Hematopoietic multipotent progenitor cell treated with erythropoietin and hydrocortisone succinate and interleukin-3 and kit ligand, for 6 days (in vitro differentiated cells): ENCODE measurements at places on chromosomes 11 and 22.

DNA sequence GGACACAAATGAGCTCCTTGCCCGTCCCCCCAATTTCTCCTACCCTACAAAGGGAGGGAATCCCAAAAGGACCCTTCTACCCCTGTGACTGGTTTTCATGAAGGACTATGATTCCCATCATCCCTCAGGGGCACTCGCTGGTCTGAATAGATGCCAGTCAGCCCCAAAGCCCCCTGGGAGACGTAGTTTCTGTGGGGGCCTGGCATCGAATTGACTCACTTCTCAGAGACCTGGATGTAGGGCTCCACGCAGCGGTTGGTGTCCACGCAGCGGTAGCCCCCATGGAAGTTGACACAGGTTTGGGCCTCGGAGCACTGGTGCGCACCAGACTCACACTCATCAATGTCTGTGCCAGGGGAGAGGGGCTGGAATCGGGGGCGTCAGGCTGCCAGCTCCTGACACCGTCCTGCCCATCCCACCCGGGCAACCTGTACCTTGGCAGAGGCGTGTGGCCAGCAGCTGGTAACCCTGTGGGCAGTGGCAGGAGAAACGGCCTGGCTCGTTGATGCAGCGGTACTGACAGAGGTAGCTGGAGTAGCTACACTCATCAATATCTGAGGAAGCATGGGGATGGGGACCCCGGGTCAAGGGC lies 4.4 kb downstream of the EFEMP2 start:
- DNase-seq = peak; percentile 60

GRCh38 chr22:50665212-50665611 lies 7.4 kb upstream of the SHANK3 start:
- no peak for DNase-seq

DNA sequence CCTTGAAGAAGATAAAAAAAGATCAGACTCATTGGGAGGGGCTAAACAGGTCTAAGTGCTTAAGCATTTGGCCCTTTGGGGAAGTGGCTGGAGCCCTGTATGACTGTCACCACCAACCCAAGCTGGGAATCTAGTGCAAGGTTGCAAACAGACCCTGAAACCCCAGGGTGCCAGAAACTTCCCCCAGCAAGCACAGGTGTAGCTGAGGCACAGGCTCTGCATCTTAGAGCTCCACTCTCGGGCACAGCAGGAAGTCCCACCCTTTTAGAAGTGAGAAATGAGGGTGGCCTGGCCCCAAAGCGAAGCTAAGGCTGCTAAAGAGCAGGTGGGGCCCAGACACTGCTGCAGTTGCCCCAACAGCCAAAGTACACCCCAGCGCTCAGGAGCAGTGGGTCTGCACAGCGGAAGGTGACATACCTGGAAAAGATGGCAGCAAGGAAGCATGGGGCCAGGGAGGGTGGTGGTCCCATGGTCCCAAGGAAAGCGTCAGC lies 5.8 kb upstream of the KDM2A start:
- peak; percentile 34 for DNase-seq

- DNase-seq = no peak
These were observed 48.6 kb downstream of the ZNRF3 start for GRCh38 chr22:28931844-28932567.

- no peak for DNase-seq
These were observed 324.6 kb upstream of the MTNR1B start for GRCh38 chr11:92644595-92645445.

- DNase-seq = peak; percentile 26
These were observed 113.8 kb downstream of the NECTIN1 start for GRCh38 chr11:119615003-119615881.

- DNase-seq = peak; percentile 73
These were observed 3.9 kb upstream of the MYH9 start for GRCh38 chr22:36391638-36392037.

- DNase-seq = no peak
These were observed 1.6 kb downstream of the HRAS start for GRCh38 chr11:533586-534395.

DNA sequence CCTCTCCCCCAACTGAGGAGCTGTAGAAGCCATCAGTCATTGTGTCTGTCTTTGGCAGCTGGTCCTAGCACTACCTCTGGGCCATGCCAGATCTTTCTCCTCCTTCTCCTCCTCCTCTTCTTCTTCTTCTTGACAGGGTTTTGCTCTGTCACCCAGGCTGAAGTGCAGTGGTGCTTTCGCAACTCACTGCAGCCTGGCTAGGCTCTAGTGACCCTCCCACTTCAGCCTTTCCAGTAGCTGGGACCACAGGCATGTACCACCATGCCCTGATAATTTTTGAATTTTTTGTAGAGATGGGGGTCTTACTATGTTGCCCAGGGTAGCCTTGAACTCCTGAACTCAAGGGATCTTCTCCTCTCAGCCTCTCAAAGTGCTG lies 50.1 kb upstream of the SHANK2 start:
- DNase-seq = no peak

- DNase-seq = no peak
These were observed 1337.2 kb downstream of the TBC1D22A start for GRCh38 chr22:48099671-48100070.

GRCh38 chr11:13003736-13004493 lies 5.2 kb upstream of the RASSF10 start:
- no peak for DNase-seq

DNA sequence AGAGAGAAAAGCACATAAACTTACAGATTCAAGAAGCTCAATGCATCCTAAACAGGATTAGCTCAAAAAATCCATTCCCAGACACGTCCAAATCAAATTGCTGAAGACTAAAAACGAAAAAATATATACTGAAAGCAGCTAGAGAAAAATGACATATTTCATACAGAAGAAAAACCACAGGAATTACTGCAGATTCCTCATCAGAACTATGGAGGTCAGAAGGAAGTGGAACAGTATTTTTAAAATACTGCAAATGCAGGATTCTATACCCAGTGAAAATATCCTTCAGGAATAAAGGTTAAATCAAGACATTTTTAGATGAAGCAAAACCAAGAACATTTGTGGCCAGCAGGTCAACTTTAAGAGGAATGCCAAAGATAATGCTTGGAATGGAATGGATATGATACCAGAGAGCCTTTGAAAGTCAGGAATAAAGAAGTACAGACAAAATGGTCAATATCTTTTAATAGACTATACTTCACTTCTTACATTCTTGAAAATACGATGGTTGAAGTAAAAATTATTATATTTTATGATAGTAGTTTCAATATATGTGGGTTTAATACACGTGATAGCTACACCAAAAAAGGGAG lies 352.9 kb downstream of the CTTN start:
- DNase-seq = no peak

DNA sequence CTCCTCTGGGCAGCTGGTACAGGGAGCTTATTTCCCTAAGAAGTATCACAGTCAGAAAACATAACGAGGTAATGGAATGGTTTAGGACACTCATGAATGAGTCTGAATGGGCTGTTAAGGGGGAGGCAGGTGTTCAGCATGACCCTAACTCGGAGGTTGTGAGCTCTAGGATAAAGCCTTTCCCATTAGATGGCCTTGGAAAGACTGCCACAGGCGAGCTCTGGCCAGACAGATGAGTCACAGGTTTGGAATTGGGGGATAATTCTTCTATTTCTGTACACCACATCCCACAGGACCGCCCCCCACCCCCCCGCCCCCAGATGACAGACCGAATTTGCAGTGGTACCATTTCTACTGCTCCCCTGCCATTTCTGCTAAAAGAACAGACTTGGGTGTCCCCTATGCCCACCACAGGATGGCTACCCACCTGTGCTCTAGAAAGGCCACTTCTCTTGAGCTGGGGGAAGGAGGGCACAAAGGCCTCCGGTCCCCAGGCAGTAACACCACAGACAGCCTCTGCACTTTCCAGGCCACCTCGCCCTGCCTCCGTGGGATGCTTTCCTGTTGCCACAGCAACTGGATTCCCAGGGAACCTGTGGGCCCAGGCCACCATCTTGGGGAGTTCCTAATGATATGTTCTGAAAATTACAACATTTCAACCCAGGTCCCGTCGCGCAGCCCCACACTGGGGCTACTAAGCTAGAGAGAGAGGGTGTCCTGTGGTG lies 76.7 kb downstream of the TRIM29 start:
- no peak for DNase-seq

- DNase-seq = no peak
These were observed 2269.3 kb upstream of the RAG2 start for GRCh38 chr11:38867338-38867737.

- DNase-seq = no peak
These were observed 77.8 kb upstream of the DDI1 start for GRCh38 chr11:103958475-103959215.

- DNase-seq = no peak
These were observed 81.4 kb upstream of the GRK3 start for GRCh38 chr22:25482868-25483639.

DNA sequence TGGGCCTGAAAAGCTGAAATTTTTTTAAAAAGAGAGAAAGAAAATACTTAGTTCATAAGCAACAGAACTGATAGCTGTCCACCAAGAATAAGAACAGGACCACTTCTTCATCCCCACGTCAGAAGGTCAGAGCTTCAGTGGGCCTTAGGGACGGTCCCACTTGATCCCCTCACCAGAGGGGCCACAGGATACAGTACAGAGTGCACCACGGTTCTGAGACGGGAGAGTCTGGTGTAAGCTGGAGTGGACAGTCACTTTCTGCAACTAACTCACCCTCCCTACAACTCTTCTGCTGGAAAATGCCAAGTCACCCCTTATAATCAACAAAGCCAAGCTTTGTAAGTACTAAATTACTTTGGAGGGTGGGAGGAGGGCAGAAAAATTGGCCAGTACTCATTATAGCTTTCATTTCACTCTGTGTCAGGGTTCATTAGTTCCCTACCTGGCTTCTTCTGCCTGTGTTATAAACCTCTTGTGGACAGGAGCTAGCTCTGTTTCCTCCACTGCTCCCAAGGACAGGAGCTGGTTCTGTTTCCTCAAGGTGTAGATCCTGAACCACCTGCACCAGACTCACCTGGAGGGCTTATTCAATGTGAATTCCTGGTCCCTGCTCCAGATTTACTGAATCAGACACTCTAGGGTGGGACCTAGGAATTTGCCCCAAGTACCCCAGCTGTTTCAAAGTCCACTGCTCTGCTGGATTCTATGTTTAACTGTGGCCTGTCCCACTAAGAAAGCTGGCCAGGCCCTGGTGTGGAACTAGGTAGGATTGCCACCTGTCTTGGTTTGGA lies 39.6 kb downstream of the SCGB1A1 start:
- peak; percentile 77 for DNase-seq

DNA sequence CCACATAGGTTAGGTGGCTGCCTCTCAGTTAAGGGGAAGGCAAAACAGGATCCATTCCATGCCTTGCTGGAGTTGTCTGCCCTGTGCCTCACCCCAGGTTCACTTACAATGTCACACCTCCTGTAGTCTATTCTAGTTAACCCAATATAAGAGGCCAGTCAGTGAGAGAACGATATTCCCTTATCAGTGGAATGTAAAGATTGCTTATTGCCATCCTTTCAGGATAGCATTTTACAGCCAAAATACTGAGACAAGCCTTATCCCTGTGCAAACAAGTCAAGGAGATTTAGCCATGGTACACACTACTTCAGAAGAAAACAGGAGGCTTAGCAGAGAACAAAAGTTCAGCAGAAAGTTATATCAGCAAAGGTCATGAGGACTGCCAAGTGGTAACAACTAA lies 5.5 kb downstream of the CYP2R1 start:
- no peak for DNase-seq

DNA sequence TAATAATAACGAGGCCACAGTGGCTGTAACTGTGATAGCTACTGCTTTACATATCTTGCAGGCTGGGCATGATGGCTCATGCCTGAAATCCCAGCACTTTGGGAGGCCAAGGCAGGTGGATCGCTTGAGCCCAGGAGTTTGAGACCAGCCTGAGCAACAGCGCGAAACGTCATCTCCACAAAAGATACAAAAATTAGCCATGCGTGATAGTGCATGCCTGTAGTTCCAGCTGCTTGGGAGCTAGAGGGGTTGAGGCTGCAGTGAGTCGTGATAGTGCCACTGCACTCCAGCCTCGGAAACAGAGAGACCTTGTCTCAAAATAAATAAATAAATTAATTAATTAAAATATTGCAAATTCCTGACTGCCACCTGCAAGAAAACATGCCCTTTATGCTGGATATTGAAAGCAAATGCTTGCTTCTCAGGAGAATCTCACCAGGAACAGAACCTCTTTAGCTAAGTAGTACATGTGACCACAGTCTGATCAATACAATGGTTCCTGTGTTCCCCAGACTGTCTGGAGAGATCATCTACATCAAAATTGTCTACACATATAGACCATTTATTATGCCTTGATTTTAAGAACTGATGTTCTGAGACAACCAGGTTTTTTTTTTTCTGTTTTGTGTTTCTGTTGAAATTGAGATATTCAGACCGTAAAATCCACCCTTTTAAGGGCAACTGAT lies 6.3 kb downstream of the ZBTB3 start:
- no peak for DNase-seq

DNA sequence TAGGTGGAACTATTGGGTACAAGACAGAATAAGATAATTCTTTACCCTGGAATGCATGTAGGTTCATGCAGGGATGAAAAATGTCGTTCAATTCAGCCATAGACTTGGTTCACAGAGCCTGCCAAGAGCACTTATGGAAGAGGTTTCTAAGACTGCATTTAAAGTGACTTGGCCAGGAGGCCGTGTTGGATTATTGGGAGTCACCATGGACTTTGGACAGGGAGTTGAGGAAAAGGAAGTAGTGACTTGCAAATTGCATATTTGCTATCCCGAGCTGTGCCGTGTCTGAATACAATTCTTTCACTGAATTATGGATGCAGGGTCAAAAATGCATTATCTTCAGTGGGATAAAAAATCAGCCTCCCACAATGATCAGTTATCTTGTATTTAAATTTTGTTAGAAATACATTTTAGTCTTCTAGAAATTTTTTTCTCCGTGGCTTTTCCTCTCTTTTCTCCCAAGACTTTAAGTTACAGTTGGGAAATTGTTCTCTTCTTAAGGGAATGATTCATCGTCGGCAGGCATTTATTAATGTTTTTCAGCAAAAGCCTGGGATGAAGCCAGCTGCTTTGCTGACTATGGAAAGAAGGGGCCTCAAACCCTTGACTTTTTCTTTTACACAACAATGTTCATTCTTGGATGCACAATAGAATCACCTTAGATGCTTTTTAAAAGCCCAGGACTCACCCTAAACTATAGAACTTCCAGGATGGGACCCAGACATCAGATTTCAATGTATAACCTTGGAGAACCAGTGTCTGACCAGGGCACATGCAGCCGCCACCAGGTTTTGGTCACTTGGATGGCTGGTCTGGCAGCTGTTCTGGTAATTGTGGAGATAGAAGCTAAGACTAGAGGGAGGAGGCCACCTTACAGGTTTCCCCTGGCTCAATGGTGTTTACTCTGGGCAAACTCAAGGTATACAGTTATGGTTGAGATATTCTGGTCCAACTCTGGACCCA lies 70.8 kb downstream of the FAT3 start:
- DNase-seq = no peak

GRCh38 chr11:11105361-11105760 lies 247.5 kb upstream of the ZBED5 start:
- DNase-seq = no peak

DNA sequence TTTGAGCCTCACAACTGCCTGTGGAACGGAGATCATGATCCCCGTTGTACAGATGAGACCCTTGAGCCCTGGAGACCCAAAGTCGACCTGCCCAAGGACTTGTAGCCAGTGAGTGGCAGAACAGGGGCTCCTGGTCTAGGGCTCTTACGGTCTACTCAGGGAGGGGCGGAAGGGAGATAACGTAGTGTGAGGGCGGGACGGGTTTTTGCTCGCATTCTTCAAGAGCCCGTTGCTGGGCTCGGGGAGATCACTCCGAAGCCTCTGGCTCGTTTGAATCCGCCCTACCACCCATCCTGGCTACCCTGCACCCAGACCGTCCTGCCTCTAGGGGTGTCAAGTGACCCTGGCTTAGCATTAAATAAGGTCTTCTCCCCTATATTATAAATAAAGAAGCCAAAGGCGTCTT lies 639 bp downstream of the CRY2 start:
- peak; percentile 91 for DNase-seq

GRCh38 chr22:48844056-48844675 lies 983.5 kb downstream of the BRD1 start:
- DNase-seq = no peak
